GM12865 (cell line): ENCODE measurements at places on chromosomes 7 and 10.

DNA sequence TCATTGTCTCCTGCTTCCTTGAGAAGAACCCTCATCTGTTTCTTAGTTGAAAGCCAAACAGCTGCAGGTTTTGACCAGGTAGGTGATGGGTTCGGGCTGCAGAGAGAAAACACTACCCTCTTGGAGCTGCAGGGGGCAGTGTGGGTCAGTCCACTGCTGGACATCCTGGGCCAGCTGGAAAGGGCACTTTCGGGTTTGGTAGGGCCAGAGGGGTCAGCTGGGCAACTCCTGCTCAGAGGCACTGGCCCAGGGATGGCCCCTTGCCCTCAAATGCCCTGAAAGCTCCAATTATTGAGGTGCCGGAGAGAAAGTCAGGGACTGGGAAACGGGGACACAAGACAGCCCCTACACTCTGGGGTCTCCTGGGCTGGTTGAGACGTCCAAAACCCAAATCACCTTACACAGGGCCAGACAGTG lies 90.7 kb downstream of the MKI67 start:
- DNase-seq, result peak; percentile 53

DNA sequence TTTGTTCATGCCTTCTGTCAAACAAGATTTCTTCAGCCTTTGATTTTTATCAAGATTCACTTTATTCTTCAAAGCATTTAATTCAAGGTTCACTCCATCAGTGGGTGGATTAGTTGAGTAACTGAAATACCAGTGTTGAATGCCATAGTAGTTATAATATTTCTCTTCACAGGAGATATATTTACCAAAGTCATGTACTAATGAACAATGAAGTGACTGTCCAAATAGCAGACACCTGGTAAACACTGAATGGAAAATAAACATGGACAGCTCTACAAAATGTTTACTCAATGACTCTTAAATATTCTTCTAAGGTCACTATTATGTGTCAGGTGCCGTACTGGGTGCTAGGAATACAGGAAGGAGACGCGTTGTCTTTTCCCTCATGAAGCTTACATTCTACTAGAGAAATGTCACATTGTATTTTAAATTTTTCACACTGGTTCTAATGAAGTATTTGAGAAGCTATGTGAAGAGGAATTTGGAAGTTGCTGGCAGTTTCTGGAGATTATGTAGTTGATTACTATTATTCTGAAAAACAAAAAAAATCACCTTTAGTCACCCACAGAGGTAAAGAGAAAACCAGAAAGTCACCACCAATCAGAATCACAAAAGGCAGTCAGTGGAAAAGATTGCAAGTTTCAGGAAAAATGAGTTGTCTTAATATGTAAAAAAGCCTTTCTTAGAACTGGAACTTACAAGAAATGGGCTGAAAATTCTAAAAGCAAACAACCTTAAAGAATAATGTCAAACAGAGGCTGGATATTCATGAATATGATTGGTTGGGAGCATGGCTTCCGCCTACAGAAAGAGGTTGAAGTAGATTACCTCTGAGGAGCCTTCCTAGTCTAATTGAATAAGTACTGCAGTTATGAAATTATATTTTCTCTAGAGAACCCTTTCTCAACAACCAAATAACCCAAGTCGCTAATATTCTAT lies 84.5 kb downstream of the RTKN2 start:
- no peak for DNase-seq

GRCh38 chr7:43834463-43835251 lies 34.7 kb downstream of the MRPS24 start:
- peak; percentile 87 for DNase-seq

- DNase-seq, result no peak
Measured at GRCh38 chr10:111015181-111015580, 61.6 kb upstream of the ADRA2A start.

DNA sequence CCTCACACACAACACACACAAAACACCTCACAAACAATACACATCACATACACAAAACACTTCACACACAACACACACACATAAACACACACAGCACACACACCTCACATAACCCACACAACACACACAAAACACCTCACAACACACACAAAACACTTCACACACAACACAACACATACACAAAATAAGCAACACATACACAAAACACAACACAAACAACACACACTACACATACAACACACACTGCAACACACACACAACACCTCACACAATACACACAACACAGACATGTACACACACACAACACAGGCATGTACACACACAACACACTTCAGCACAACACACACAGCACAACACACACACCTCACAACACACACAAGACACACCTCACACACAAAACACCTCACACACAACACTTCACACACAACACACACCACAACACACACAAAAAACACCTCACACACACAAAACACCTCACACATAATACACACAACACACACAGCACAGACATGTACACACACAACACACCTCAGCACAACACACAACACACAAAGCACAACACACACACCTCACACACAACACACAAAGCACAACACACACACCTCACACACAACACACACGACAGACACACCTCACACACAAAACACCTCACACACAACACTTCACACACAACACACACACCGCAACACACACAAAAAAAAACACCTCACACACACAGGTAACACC lies 107.5 kb downstream of the TNS3 start:
- DNase-seq, result no peak

DNA sequence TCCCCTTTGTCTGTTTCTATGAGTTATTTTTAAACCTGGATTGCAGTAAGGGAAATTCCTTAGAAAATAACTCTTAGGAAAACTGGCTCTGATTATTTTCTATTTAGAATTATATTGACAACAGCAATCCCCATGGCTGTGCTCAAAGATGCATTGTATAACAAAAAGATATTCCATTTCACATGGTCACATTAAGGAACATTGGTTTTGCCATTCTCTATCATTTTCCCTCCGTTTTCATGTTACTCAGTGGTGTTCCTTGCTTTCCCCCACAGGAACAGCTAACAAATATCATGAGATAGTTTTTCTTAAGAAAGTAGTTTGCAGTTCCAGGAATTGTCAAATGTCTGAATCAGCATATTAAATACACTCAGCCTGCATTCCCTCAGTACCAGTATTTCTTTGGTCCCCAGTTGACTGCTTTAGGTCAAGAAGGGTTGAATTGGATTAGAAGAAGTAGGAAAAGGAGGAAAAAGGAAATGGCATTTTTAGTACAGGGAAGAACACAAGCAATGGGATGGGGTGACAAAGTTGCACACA lies 436.7 kb downstream of the TNS3 start:
- DNase-seq, result no peak

- no peak for DNase-seq
Measured at GRCh38 chr10:61981460-61981859, 80.0 kb downstream of the ARID5B start.

DNA sequence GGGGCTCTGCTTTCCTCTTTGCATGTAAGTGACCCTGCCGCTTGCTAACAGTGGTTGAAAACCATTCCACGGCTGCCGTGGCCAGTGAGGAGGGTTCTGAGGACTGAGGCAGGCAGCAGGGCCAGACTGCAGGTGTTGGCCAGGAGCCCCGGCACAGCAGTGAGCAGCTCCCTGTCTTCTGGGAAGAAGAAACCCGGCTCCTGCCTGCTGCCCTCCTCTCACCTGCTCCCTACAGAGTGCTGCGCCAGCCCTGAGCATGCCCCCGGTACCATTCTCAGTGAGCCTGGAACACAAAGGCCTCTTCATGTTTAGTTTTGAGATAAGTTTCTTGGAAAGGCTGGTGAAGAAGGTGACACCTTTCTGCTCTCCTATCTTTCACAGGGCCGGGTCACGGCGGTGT lies 199.9 kb downstream of the TAX1BP1 start:
- no peak for DNase-seq

- DNase-seq, result no peak
Measured at GRCh38 chr7:39130274-39130673, 152.6 kb downstream of the POU6F2 start.

GRCh38 chr7:98227939-98228338 lies 16.7 kb downstream of the BHLHA15 start:
- no peak for DNase-seq

GRCh38 chr7:30363778-30364563 lies 79.6 kb downstream of the ZNRF2 start:
- peak; percentile 9 for DNase-seq

DNA sequence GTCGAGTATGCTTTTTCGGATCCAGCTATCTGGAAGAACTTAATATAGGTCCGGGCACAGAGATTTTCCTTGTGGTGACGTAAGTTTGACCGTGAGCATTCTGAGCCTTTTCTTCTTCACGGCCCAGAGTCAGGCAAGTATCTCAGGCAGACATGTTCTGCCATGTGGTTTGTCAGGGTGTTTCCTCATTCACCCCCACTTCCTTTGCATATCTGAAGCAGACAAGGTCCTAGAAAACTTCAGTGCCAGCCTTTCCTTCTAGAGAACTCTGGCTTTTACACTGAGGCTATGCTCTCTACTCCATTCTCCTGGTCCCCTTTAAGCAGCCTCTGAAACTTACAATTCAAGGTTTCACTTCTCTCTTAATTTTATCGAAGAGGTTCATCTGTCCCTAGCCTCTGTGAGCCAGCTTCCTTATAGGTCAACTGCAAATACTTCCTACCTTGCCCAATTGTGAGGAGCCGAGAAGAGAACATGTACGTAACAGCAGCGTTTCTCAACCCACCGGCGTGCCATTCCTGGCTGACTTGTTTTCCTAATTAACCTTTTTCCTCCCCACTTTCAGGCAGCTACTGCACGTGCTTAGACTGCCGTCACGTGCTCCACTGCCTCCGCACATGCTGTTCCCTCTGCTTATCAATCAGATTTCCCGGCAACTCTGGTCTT lies 47.3 kb downstream of the CDCA7L start:
- DNase-seq, result peak; percentile 51

- no peak for DNase-seq
Measured at GRCh38 chr7:64887756-64888508, 15.1 kb upstream of the ZNF273 start.

GRCh38 chr10:97974526-97975525 lies 55.6 kb downstream of the CRTAC1 start:
- DNase-seq, result no peak
